Cardiac muscle cell (in vitro differentiated cells and primary cell): ENCODE measurements at places on chromosomes 11 and 22.

DNA sequence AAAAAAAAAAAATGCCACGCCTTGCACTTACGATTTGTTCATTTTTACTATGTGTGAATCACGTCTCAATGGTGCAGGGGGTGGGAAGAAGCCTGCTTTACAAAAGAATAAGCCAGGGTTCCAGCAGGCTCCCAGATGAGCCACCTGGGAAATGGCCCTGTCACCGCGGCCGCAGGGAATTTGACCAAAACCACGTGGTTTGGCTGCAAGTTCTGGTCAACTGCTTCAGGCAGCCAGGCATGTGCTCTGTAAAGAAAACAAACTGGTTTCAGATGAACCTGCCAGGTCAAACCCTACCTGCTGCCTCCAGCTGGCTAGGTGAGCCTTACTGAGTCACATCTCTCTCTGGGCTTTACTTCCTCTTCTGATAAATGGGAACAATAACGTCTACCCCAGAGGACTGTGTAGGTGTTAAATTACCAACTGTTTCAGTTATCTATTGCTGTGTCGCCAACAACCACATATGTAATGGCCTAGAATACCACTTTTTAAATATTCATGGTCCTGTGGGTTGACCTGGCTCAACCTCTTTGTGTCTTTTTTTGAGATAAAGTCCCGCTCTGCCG, 30.5 kb upstream of the GCAT start:
- no peak for DNase-seq

GRCh38 chr22:44545773-44546172, 47.7 kb upstream of the RTL6 start:
- DNase-seq, result no peak

GRCh38 chr22:46113110-46113909, 37.0 kb upstream of the PPARA start:
- DNase-seq, result no peak

DNA sequence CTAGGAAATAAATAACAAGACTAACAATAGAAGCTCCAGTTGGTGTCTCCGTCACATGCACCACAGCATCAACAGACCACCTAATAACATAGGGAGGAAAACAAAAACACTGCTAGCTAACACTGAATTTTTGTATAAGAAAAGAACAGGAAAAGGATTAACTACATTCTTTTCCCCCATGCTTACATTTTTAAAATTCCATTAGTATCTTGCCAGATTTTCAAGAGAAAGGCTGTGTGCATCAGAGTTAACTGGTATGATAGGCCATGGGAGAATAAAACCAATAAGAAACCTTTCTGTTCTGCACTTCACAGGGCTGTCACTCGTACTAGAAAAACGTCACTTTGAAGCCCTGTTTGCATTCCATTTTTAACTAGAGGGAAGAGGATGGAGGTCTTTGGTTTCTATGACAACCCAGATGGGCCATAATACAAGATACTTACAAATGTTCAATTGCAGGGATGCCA, 79.0 kb downstream of the LARGE2 start:
- no peak for DNase-seq

GRCh38 chr11:83456566-83456965, 170.4 kb upstream of the CCDC90B start:
- no peak for DNase-seq

DNA sequence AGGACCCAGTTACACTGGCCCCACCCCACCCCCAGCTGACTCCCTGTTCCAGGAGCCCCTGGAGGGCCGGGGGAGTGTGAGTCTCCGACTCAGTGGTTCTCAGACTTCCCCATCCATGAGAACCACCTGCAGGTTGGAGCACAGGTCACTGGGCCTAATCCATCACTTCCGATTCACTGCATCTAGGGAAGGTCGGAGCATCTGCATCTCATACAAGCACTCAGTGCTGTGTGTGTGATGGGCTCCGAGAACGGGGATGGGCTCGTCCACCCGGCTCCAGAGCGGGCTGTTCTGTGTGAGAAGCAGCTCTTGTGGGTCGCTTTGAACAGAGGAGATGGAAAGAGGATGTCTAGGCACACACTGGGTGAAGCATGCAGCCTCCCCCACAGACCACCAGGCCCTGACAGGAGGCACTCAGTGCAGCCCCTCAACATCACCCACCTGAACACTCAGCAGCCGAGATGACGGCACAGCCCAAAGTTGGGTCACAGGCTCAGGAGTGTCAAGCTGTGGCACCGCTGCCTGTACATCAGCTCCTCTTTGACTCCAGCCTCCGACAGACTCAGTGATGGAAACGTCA, 541.4 kb downstream of the BRD1 start:
- no peak for DNase-seq

GRCh38 chr11:32318071-32319055, 117.0 kb downstream of the WT1 start:
- DNase-seq, result no peak

- DNase-seq, result peak; percentile 36
Observed at GRCh38 chr11:17388609-17389210, at the start of gene KCNJ11. Gene KCNJ11, minus strand, starts transcription at chr11:17388659. Its CDS starts 568 bp downstream, at chr11:17388091.

DNA sequence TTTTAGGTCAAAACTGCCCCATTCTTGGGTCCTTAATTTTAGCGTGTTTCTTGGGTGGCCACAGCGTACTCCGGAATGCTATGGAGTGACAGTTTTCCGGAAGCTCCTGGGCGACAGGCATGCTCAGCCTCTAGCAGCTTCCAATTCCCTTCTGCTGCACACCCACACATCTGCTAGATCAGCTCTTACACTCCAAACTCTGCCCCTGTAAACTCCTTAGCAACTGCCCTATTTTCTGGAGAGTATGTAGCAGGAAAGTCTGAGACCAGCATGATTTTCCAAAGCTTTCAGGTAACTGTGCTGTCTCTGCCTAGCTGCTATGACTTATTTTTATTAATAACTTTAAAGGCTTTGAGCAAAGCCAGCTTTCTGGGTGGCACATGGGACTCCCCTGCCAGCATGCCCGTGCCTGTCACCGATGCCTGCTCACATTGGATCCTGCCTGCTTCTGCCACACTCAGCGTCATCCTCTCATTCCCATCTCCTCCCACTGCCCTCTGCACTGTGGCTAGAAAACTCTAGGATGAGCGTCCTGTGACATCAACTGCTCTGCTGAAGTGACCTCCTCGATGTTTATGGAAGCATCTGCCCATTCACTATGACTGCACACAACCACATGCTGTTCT, 17.3 kb downstream of the TOLLIP start:
- DNase-seq, result no peak

DNA sequence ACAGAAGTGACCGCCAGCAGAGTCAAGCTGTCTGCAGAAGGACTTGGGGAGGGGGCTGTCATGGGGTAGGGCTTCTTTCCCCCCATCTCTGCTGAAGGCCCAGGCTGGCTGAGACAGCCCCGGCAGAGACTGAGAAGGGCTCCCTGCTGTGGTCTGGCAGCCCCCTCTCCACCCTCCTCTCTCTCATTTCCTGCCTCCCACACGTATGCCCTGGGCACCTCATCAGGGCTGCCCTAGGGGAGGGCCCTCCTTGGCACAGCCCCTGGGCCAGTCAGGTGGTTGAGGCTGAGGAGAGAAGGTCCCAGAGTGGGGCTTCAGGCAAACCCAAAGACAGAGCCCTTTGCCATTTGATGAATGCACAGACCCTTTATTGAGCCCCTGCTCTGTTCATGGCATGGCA, 3.6 kb downstream of the RASD2 start:
- no peak for DNase-seq

DNA sequence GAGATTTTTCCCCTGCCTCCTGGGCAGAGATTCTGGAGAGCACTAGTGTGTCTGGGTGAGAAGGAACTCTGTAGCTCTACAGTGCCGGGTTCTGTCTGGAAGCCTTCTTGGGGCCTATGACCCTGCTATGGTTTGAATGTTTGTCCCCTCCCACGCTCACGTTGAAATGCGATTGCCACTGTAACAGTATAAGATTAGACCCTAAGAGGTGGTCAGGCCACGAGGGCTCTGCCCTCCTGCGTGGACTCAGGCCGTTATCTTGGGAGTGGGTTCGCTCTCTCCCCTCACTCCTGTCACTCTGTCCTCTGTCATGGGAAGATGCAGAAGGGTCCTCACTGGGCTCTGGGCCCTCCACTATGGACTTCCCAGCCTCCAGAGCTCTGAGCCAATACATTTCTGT, 3.5 kb downstream of the AP5B1 start:
- no peak for DNase-seq

- no peak for DNase-seq
Observed at GRCh38 chr11:64534391-64534801, 56.6 kb upstream of the SLC22A12 start.

GRCh38 chr11:48066881-48067800, 86.8 kb downstream of the PTPRJ start:
- DNase-seq, result no peak

DNA sequence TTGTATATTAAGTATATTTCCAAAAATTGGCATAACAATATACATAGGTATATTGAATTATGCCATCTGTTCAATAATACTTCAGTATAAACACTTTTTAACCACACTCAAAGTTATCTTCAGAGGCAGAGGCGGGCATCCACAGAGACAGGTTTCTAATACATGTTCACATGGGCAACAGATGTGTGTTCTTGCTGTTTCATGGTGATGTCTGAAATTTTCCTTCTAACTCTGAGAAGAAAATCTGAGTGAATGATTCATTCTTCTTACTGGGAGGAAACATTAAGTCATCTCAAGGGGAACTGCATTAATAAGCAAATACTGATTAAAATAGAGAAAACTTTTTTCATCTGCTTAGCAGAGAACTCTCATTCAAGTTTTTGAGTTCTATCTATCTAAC, 1074.5 kb downstream of the LRRC4C start:
- DNase-seq, result no peak

DNA sequence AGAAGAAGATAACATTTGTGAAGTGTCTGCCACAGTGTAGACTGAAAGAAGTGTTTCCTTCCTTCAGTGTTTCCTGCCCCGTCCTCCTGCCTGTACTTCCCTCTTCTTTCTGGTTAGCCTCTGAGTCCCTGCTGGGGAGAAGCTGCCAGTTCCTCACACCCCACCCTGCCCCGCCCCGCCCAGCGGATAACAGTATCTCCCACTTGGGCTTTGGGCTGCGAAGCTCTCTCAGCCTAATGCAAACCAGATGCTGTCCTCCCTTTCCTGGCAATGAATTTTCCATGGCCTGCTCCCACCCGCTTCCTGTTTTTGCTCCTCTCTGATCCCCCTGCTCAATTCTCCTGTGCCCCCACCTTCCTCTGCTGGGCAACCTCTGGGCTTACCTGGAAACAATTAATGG, 5.2 kb upstream of the RAB3IL1 start:
- no peak for DNase-seq

- DNase-seq, result no peak
Observed at GRCh38 chr11:27313157-27313821, 49.7 kb downstream of the CCDC34 start.

DNA sequence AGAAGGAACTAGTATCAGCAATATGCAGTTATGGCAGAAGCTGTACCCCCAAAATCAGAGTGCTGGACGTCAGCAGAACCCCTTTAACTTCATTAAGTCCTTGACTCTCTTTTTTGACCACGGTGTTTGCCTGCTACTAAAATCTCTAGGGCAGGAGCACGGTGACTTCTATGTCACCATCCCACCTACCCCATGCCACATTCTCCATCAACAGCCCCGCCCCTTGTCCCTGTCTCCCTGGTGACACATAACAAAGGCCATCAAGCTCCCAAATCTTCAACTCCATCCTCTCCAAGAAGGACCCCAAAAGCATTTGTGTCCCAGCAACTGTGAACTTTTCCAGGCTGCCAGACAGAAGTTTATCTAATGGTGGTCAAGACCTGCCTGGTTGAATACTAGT, 894 bp downstream of the ADA2 start:
- no peak for DNase-seq

DNA sequence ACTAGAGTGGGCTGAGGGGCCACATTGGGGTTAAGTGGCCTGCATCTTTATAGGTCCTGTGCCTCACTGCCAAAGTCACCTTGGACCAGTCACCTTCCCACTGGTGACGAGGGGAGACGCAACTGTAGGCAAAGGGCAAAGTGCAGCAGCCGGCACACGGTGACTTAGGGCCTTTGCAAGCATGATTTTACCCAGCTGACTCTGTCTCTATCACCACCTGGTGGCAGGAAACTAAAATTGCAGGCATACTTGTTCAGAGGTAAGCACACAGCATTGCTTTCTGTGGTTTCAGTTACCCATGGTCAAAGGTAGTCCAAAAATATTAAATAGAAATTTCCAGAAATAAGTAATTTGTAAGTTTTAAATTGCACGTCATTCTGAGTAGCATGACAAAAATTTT, 1164.4 kb downstream of the BRD1 start:
- DNase-seq, result no peak

DNA sequence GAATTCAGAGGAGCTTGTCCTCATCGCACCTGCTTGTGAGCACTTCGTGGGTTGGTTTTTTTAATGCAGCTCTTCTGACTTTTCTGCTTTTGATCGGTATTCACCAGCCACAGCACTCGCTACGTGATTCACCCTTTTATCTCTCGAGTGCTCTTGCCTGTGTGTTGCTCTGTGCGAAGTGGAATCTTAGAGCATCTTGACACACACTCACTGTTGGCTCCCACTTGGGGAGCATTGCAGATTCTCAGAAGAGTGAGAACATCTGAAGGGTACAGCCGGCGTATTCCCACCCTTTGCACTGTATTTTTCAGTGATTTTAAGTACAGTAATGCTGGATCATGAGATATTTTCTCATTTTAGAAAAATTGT, 10.9 kb downstream of the TNNT3 start:
- no peak for DNase-seq

DNA sequence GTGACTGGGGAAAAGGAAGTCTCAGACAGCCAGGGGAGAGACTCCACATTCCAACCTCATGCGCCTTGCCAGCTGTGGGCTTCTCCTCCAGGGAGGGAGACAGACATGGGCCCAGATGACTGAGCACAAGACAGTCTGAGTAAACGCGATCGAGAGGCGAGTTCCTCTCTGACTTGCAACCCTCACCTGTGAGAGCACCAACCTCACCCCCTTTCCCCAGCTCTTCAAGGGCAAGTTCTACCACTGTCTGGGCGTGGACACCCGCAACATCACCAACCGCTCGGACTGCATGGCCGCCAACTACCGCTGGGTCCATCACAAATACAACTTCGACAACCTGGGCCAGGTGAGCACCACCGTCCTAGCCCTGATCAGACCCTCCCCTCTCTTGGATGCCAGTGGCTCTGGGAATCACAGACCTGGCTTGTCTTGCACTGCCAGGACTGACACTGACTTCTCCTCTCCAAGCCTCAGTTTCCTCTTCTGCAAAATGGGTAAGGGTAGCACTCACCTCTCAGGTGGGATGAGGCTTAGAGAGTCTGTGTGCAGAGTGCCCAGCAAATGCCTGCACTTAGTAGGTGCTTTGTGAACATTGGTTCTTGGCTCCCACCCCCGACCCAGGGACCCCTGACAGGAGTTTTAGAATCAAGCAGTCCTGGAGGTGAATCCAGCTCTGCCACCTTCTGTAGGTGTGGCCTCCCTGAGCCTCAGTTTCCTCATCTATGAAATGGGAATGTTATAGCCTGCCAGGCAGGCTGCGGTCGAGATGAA, 95.3 kb downstream of the CACNA1I start:
- DNase-seq, result no peak

- DNase-seq, result no peak
Observed at GRCh38 chr22:46931414-46931813, 169.0 kb downstream of the TBC1D22A start.
